ENCODE measurements at places on chromosomes 6 and 20. TPM values are rescaled to one million over a fixed set of nuclear protein-coding genes. Genes with fewer than 3 reads are reported as not detected.

Gene LY86
- total RNA-seq = 0.16 TPM

Gene TXLNB
- 0.07 TPM for total RNA-seq

DNA sequence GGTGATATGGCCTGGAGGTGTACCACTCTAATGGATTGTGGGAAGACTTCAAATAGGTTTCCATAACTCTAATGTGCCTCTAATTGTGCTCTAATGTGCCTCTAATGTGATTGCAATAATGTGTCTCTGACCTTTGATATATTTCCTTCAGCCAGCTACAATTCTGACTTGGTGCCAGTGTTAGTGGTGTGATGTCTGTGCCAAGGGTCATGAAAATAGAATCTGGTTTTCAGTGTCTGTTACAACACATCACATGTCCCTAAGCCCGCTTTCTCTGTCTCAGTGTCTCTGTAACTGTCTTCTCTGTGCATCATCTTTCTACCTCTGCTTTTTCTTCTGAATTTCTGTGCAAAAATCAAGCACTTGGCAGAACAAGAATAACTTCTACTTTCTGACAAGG is 77.2 kb upstream of the ECI2 start:
- no peak for DNase-seq

Gene OPRL1
- total RNA-seq = 2.2 TPM

DNA sequence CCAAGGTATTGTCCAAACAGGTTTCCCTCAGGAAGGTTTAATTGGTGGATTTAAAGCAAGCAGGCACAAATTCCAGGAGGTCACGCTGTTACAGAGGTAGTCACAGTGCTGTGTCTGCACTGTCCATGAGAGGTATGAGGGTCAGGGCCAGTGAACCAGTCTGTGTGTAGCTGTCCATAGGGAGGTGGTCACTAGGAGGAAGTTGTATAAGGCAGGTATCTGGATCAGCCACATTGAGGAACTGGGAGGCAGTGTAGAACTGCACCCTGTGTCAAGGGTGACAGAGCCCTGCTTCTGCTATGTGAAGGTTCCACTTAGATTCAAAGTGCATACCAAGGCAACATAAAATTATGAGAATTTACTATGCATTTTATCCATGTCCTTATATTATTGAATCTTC is 73.3 kb downstream of the MAP3K4 start:
- DNase-seq = no peak

DNA sequence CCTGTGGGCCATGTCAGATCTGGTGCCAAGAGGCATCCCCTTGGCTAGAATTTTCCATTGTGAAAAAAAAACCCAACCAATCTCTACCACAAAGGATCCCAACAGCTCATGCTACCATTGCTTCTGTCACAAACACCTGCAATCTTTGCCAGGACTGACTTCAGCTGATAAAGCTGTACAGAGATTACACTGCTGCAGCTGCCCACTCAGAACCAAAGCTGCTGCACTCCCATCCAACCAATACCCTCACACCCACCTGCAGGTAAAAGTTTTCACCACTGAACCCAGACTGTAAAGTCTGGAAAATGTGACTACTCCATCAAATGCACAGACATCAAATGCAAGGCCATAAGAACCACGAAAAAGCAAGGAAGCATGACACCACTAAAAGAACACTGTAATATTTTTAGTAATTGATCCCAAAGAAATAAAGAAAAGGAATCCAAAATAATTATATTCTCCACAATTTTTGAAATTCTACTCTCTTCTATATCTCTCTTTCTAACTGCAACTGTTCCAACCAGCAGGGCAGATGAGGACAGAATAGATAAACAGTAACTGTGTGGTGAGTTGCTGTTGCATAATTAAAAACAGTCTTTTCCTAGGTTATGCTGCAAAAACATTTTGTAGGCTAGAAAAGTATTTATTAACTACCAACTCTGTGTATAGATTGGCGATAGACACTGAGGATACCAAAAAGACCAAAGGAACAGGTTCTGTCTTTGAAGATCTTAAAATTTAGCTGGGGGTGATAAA is 128.0 kb upstream of the MCHR2 start:
- no peak for DNase-seq

- DNase-seq = no peak
Measured at GRCh38 chr20:8476021-8476420, 344.0 kb downstream of the PLCB1 start.

DNA sequence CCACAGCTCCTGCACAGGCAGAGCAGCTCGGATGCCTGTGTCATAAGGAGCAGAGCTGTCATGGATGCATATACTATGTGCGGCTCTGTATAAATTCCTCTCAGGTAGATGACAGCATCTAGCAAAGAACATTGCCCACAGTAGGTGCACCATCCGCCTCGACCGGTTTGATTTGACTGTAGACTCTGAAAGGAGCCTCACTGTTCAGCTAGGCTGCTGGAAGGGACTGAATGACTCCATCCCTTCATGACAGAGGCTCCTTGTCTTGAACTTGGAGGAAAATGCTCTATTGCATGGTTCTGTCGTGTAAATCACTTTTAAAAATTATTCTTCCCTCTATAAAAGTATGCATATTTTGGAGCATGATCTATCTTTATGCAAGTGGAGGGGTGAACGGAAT is 128.8 kb upstream of the QKI start:
- no peak for DNase-seq

GRCh38 chr6:69881322-69882151 is 15.2 kb downstream of the COL19A1 start:
- no peak for DNase-seq

All from WTC11 (cell line).